ENCODE measurements at places on chromosomes 5 and 9. TPM values are rescaled to one million over a fixed set of nuclear protein-coding genes. Genes with fewer than 3 reads are reported as not detected.

DNA sequence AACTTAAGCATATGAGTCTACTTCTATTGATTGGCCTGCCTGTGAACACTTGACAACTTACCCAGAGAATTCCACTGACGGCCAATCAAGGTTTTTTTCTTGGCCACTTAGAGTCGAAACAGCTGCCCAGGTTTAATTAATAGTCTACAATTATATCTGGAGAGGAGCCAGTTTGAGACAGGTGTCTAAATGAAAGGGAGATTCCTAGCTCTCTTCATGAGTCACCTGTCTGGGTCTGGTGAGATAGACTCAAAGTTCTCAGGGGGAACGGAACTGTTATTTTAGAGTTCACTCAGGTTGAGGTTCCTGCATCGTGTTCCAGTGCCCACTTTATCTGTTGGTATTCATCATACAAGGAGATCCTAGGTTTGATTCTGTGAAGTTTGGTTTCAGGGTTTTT, 111.0 kb downstream of the CD180 start:
- H3K4me1 ChIP-seq: peaks cover 3% of the 10 kb centered on the region
- no peak overlapping the region for H3K4me3 ChIP-seq
- no peaks in the 10 kb centered on the region for H3K27me3 ChIP-seq
- no peaks in the 10 kb centered on the region for H3K36me3 ChIP-seq
- no peak for DNase-seq

DNA sequence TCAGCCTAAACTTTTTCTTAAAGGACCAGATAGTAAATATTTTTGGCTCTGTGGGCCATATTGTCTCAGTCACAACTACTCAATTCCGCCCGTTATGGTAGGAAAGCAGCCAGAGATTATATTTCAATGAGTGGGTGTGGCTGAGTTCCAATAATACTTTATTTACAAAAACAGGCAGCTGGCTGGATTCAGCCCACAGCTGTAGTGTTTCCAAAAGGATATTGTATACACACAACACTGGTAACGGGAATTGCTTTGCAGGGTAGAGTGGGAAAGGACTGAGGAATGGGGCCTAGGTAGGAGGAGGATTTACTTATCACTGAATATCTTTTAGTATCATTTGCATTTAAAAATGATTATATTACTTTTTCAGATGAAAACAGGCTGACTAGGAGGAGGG, 21.0 kb downstream of the GCNT4 start:
- no peaks in the 10 kb centered on the region for H3K4me1 ChIP-seq
- H3K27me3 ChIP-seq: no peaks in the 10 kb centered on the region
- H3K4me3 ChIP-seq: no peak overlapping the region
- peaks cover 4% of the 10 kb centered on the region for H3K36me3 ChIP-seq
- no peak for DNase-seq

The HTR4 gene
- total RNA-seq: 3.9 TPM

The SPINK6 gene
- not detected for total RNA-seq

The FOXI1 gene
- not detected for total RNA-seq

The GBGT1 gene
- total RNA-seq: 46.8 TPM

The PNPLA7 gene
- total RNA-seq: 12.7 TPM

All from thoracic aorta (tissue), 2 donors.